Fibroblast of mammary gland (primary cell): ENCODE measurements at places on chromosomes 7 and 10.

DNA sequence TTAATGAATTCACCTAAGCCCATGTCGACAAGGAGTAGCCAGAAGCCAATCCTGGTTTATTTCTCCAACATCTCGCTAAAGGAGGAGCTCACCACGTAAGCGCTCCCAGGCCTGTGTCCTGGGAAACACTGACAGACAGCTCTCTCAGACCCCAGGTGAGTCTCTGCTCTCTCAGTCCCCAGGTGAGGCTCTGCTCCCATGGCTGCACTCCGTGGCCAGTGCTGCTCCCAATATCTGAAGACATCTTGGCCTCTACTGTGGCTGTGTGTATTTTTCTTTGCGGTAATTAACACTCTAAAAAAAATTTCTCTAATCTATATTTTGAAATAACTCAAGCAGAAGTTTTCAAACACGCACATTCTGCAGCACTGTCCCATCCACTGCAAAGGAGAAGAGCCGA lies 564.5 kb downstream of the PTPRN2 start:
- DNase-seq = no peak

GRCh38 chr10:95553674-95554073 lies 7.5 kb downstream of the SORBS1 start:
- no peak for DNase-seq

DNA sequence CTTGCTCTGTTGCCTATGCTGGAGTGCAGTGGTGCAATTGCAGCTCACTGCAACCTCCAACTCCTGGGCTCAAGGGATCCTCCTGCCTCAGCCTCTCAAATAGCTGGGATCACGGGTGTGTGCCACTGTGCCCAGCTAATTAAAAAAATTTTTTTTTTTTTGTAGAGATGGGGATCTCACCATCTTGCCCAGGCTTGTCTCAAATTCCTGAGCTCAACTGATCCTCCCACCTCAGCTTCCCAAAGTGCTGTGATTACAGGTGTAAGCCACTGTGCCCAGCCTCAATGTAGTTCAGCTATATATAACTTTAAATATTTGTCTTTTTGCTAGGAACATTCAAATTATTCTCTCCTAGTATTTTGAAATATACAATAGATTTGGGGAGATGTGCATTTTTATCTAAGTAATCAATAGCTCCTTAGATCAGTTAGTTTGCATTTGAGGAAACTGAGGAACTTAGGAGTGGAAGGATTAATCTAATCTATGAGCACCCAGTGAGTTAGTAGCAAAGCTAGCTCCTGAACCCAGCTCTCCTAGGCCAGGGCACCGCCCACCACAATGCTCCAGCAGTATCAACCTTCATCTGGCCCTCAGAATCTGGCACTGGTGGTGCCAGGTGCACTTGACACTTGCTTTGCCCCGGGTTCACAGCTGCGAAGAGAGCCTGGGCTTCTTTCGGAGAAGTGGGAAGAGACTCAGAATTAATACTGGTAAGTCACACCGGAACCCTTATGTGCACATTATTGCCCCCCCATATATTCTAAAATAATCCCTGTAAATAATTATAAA lies 5.9 kb upstream of the LRMDA start:
- no peak for DNase-seq

DNA sequence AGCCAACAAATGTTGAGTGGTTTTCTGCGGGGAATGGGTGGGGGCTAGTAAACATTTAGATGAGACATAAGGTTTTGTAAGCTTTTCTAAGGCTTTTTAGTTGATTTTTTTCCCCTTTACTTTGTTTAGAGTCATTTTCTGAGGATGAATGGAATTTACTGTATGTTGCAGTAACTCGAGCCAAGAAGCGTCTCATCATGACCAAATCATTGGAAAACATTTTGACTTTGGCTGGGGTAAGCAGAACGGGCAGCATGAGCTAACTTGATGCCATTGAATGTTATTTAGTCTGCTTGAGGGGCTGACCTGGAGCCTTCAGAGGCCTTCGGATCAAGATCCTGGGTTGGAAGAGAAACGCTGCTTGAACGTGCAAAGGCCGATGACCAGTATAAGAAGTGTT lies 37.3 kb downstream of the FBH1 start:
- peak; percentile 77 for DNase-seq

DNA sequence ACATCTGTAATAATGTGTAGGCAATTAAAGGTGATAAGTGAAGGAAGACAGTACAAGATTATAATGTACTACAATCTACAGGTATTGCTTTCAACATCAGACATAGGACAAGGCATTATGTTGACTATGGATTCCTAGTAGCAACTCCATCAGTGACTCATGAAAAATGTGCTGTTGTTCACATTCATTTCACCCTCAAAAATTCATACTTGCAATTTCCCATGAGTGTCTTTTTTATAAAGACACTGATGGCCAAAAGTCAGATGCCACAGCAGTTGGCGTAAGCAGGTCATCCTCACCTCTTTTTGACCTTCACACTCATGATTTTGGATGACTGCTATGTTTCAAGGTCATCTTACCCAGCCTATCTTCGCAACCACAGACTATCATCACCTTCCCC lies 100.0 kb upstream of the AMPH start:
- DNase-seq = peak; percentile 37

- no peak for DNase-seq
Observed at GRCh38 chr10:78900715-78901430, 167.9 kb upstream of the ZMIZ1 start.

DNA sequence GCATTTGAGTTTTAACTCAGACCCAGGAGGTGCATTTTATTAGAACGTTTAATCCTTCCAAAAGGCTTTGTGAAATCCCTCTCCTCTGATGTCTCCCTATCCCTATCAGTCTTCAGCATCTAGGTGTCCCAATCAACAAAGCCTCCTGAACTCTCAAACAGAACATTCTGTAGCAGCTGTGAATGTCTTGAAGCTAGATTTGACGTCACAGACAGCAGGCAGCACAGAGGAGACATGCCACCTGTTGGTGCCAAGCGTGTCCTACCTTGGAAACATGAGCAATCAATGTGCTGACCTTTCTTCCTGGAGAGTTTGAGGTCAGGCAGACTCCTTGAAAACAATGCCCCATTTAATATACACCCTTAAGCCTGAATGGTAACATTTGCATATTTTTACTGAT lies 125.5 kb downstream of the RNLS start:
- no peak for DNase-seq
